ENCODE measurements at places on chromosomes 3 and 15. TPM values are rescaled to one million over a fixed set of nuclear protein-coding genes. Genes with fewer than 3 reads are reported as not detected.

DNA sequence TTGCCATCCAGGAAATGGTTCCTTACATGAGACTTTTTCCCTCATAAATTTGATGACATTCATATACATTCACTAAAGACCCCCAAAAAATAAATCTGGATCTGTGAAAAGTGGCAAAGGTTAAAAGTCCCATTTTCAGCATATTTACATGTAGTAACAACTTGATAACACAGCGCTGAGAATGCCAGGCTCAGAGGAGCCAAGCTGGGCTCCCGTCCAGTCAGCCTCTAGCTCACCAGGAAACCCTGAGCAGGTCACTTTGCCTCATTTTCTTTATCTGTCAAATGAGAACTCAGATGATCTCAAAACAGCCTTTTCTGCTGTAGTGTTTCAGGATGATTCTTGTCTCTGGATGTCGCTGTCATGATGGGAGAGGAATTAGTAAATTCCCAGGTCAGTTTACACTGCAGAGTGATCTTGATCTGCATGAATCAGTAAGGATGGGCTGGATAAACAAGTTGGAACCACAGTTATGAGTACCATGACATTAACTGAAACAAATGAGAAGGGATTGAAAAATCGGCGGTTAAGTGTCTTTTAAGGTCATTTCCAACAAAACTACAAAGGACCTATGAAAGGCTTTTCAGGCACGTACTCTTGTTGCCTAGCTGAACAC is 82.8 kb downstream of the PPARG start:
- H3K27ac ChIP-seq: no peak overlapping the region
- no peaks in the 10 kb centered on the region for H3K27me3 ChIP-seq
- no peaks in the 10 kb centered on the region for H3K4me1 ChIP-seq
- no peak overlapping the region for H3K4me3 ChIP-seq

DNA sequence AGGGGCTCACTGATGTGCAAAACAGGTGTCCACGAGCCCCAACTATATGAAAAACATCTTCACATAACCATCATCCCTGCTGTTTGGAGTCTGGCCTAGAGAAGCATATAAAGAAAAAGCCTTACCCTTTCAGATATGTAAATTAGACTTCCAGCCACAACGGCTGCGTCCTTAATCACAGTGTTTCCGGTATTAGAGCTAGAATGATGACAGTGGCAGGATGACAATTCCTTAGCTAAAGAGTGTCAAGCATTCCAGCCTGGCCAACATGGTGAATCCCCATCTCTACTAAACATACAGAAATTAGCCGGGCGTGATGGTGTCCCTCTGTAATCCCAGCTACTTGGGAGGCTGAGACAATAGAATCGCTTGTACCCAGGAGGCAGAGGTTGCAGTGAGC is 19.5 kb upstream of the SAMD7 start:
- no peaks in the 10 kb centered on the region for H3K27me3 ChIP-seq
- no peaks in the 10 kb centered on the region for H3K4me1 ChIP-seq
- H3K27ac ChIP-seq: no peak overlapping the region
- no peak overlapping the region for H3K4me3 ChIP-seq

GRCh38 chr3:188672840-188673239 is 498.9 kb upstream of the TPRG1 start:
- no peak for DNase-seq
- no peaks in the 10 kb centered on the region for H3K27me3 ChIP-seq
- no peak overlapping the region for H3K27ac ChIP-seq
- no peaks in the 10 kb centered on the region for H3K36me3 ChIP-seq
- H3K4me1 ChIP-seq: peaks cover 20% of the 10 kb centered on the region

DNA sequence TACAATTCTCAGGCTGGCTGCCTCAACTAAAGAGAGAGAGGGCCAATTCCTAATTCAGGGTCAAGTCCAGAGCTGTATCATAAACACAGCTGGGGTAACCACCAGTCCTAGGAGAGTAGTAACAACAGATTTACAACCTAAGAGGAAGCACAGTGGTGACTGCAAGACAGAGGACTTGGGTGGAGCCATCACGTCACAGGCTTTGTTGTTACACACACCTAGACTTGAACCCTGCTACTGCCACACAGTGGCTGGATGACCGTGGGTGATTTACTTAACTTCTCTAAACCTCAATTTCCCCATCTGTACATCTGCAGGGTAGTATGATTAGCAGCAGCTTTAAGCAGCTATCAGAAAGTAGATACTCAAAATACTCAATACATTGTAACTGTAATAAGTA is 78.6 kb downstream of the MYLK start:
- H3K4me1 ChIP-seq: no peaks in the 10 kb centered on the region
- no peak for DNase-seq
- no peaks in the 10 kb centered on the region for H3K27me3 ChIP-seq

GRCh38 chr3:141228395-141228794 is 3.2 kb upstream of the PXYLP1 start:
- no peak for DNase-seq
- no peak overlapping the region for H3K27ac ChIP-seq
- H3K27me3 ChIP-seq: no peaks in the 10 kb centered on the region
- H3K4me3 ChIP-seq: no peak overlapping the region
- peaks cover 12% of the 10 kb centered on the region for H3K4me1 ChIP-seq
- H3K36me3 ChIP-seq: no peaks in the 10 kb centered on the region

DNA sequence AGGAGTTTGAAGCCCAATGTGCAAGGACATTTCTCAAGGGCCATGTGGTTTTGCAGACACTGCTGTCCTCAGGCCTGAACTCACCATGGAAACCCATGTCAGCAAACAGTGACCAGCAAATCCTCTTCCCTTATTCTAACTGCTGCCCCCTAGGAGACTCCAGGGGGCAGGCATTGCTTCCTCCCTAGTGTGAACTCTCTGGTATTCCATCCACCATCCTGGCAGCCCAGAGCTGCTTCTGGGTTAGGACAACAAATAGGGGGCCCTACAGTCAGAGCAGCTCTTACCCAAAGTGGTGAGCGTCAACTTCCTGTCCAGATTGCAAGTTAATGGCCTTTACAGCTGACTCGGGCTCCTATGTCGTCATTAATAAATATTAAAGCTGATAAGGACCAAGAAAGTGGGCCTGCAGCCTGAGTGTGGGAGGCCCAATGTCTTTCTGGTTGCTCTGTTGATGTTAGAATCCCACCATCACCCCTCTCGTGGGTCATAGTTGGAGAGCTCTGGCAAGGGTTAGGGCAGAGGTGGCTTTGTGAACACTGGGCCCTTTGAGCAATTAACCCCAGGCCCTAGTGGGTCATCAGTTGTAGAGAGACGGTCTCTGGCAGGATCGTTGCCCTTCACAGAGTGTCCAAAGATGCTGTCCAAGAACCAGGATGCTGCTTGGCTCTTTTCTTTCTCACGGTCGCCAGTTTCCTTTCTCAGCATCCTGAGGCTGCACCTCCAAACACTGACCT is 41.5 kb downstream of the TGM4 start:
- no peaks in the 10 kb centered on the region for H3K36me3 ChIP-seq
- no peak overlapping the region for H3K27ac ChIP-seq
- no peak for DNase-seq
- H3K27me3 ChIP-seq: no peaks in the 10 kb centered on the region
- peaks cover 24% of the 10 kb centered on the region for H3K4me1 ChIP-seq

Gene PLD1
- total RNA-seq: 47.1 TPM

GRCh38 chr3:73581134-73581846 is 43.5 kb downstream of the PDZRN3 start:
- H3K36me3 ChIP-seq: no peaks in the 10 kb centered on the region
- no peak overlapping the region for H3K27ac ChIP-seq
- no peaks in the 10 kb centered on the region for H3K4me1 ChIP-seq
- H3K27me3 ChIP-seq: no peaks in the 10 kb centered on the region
- no peak for DNase-seq
- H3K4me3 ChIP-seq: no peak overlapping the region

DNA sequence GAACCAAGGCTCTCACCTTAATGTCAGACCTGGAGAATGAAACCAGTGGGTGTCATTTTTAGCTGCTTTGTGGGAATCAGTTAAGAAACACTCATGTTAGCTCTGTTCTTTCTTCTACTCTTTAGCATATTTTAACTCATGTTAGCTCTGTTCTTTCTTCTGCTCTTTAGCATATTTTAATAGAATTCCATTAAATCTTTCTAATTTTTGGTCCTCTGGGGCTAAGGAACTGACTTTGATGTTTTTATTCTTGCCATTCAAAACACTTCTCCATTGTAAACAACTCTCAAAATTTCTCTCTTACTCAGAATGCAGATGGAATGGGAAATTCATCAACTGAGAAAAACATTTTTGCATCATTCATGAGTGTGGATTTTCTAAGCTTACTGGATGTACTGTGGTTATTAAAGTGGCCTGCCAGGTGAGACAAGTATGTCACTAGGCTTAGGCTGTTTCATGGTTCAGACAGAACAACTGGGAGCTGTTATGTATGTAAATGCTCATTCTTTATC is 680.6 kb downstream of the ROBO2 start:
- H3K4me1 ChIP-seq: no peaks in the 10 kb centered on the region
- no peak for DNase-seq
- H3K4me3 ChIP-seq: no peak overlapping the region
- no peak overlapping the region for H3K27ac ChIP-seq
- H3K27me3 ChIP-seq: no peaks in the 10 kb centered on the region
- no peaks in the 10 kb centered on the region for H3K36me3 ChIP-seq

- no peaks in the 10 kb centered on the region for H3K4me1 ChIP-seq
- no peaks in the 10 kb centered on the region for H3K27me3 ChIP-seq
- H3K4me3 ChIP-seq: no peak overlapping the region
- H3K36me3 ChIP-seq: no peaks in the 10 kb centered on the region
- no peak overlapping the region for H3K27ac ChIP-seq
Observed at GRCh38 chr3:41575724-41576123, 376.4 kb downstream of the CTNNB1 start.

DNA sequence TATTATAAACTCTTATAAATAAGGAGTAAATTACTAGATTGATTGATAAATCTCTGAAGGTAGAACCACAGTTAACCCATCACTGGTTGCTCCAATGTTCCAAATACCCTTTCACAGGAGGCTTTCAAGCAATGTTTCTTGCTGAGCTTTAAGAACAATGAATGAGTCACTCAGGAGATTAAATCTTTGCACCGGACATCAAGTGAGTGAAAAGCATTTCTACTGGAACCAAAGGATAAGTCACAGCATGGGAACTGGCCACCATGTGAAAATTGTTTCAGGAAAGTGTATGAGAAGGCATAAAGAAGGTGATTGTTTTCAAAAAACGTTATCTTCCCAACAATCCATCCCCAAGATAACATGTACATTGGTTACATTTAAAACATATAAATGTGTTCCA is 90.6 kb downstream of the CNTN3 start:
- no peak overlapping the region for H3K4me3 ChIP-seq
- no peak for DNase-seq
- H3K4me1 ChIP-seq: no peaks in the 10 kb centered on the region

GRCh38 chr3:15399970-15400369 is 27.4 kb downstream of the METTL6 start:
- H3K36me3 ChIP-seq: no peaks in the 10 kb centered on the region
- no peak for DNase-seq
- H3K4me1 ChIP-seq: no peaks in the 10 kb centered on the region
- H3K27me3 ChIP-seq: no peaks in the 10 kb centered on the region
- no peak overlapping the region for H3K27ac ChIP-seq

Gene GATM
- total RNA-seq: 8.0 TPM

DNA sequence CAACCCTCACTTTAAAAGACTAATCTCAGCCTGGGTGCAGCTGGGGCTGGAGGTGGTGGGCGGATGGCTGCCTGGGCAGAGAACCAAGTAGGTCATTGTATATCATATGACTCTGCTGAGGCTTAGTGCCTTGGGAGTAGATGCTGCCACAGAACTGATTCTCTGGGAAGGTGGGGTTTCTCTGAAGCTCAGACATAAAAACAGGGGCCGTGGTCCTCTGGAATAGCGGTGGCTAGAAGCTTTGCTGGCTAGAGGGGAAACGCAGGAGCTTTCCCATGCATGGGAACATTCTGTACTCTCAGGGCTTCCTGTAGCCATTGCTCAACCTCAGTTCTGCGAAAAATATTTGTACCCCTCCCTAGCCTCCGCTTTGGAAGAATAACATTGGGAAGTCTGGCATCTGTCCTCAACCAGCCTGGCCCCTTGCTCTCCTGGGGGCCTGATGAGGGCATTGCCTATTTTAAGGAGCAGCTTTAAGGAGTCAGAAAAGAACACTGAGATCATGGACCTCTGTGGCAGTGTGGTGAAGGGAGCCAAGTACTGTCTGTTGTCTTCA is 14.7 kb downstream of the TIMP4 start:
- H3K27ac ChIP-seq: peak overlapping the region; percentile 62
- peak; percentile 49 for DNase-seq
- H3K4me1 ChIP-seq: peaks cover 28% of the 10 kb centered on the region
- no peaks in the 10 kb centered on the region for H3K36me3 ChIP-seq
- no peaks in the 10 kb centered on the region for H3K27me3 ChIP-seq
- H3K4me3 ChIP-seq: no peak overlapping the region

Gene MESP2
- not detected for total RNA-seq

DNA sequence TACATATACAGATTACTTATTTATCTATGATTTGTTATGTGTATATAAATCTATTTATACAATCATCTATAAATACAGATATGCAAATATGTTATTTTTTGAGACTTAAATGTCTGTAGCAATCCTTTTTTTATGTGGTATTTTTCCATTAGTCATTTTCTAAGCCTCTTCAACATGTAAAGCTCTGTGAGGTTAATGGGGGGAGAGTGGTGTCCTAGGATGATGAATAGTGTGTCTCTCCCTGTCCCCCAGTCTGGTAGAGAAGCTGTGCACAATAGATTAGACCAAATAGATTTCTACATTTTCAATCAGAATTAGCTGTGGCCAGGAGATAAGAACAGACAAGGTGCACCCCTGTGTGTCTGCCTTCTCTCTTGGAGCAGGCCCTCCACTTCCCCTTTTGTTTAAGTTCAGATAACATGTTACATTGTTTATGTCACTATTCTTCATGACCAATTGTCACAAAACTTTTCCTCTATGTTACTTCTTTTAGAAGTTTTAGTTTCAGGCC is 453.9 kb downstream of the LPP start:
- no peak overlapping the region for H3K4me3 ChIP-seq
- no peaks in the 10 kb centered on the region for H3K27me3 ChIP-seq
- no peak overlapping the region for H3K27ac ChIP-seq
- peaks cover 3% of the 10 kb centered on the region for H3K36me3 ChIP-seq

DNA sequence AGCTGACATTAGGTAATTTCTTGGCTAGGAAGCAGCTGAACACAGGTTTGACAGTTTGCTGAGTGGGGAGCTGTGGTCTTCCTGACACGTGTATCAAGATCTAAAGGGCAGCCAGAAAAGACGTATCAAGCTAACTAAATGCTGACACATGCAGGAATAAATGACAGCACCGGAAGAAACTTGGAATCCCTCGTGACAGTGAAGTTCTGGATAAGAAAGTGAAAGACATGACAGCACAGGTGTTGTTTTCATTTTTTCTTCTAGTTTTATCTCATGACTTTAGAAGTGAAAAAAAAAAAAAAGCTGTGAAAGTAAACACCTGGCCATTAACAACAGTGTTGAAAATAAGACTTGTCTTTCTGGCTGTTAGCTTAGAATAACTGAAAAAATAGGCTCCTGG is 48.7 kb downstream of the FGF7 start:
- no peak for DNase-seq
- no peak overlapping the region for H3K4me3 ChIP-seq
- H3K4me1 ChIP-seq: peaks cover 2% of the 10 kb centered on the region
- H3K27me3 ChIP-seq: no peaks in the 10 kb centered on the region
- H3K36me3 ChIP-seq: no peaks in the 10 kb centered on the region
- H3K27ac ChIP-seq: no peak overlapping the region
